ENCODE measurements at places on chromosomes 3 and 15.

DNA sequence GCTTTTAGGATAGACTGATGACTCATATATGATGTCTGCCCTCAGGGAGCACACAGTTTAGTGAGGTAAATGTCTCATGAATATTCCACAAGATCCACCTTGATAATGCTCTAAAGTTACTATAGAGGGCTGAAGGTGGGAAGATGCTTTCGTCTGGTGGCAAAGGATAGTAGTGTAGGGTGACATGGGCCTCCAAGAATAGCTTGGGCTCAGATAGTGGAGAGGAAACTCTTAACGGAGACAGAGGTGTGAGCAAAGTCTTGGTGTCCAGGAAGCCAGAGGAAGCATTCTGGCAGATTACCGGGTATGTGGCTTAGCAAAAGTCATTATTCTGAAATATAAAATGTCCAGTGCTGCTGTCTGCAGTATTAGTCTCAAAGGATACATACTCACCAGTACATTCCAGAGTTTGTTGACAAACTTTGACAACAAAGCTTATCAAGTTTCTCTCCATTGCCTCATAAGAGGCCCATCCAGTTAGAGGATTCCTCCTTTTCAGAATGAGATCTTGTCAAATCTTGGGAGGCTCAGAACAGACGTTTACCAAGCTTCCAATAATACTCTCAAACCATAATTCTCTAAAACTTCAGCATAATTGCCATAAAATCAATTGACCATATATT, 316.7 kb downstream of the LPP start:
- DNase-seq: no peak

DNA sequence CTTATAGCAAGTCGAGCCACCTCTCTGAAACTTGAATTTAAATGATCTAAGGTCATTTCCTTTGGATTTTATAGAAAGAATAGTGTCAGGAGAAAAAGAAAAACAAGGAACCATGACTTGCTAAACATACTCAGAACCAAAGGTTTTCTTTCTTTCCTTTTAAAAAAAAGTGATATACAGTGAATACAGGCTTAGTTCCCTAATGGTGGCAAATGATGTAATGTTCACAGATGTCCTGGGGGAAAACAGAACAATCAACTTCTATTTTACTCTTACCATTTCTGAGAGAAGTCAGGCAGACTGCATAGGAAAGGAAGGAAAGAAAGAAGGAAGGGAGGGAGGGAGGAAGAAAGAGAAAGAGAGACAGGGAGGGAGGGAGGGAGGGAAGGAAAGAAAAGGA, 56.5 kb downstream of the ST6GAL1 start:
- no peak for DNase-seq

DNA sequence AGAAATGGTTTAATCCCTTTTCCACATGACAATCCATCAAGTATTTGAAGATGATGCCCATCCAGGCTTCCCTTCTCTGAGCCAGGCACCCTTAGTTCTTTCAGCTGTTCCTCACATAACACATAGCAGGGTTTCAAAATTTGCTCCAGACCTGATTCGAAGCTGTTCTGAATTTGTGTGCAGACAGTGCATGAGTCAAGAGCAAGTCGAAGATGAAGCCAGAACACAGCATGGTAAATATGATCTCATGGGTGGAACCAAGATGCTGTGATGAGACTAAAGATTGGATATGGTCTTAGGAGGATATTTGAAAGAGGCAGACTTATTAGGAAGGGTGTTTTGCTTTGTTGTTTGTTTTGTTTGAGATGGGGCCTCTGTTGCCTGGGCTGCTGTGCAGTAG, 32.6 kb upstream of the PDE8A start:
- DNase-seq: no peak

GRCh38 chr3:132346841-132347736, 29.9 kb downstream of the ACP3 start:
- DNase-seq: no peak

- no peak for DNase-seq
Measured at GRCh38 chr3:183100376-183100775, 1.1 kb upstream of the MCCC1 start.

DNA sequence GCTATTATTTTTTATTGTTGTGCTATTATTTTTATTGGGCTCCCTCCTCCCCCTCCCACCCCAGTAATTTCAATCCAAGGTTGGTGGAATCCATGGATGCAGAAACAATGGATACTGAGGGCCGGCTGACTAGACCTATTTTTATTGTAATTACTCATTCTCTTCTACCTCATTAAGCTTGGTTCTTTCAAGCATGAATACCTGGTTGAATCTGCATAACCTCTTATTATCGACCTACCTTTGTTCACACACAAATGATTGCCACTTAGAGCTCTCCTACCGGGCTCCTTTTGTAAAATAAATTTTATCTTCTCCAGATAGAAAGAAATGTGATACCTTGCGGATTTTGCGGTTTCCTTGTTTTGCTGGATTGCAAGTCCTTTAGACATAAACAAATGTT, 31.6 kb downstream of the BTD start:
- no peak for DNase-seq

- no peak for DNase-seq
Measured at GRCh38 chr3:104080088-104080626, 1286.6 kb upstream of the ALCAM start.

GRCh38 chr3:110928016-110928662, 143.5 kb upstream of the NECTIN3 start:
- no peak for DNase-seq

GRCh38 chr15:56939257-56939656, 20.8 kb downstream of the TCF12 start:
- DNase-seq: no peak

DNA sequence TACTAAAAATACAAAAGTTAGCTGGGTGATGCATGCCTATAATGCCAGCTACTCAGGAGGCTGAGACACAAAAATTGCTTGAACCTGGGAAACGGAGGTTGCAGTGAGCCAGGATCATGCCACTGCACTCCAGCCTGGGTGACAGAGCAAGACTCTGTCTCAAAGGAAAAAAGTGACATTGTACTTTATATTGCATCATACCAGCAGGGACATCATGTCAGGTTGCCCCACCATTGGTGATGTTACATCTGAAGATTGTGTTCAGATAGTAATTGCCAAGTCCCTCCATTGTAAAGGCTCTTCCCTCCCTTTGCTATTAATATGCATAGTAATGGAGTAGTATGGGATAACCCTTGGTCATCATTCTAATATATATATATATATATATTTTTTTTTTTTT, 44.8 kb downstream of the FOXL2 start:
- DNase-seq: no peak

GRCh38 chr15:99681990-99682389, 51.2 kb downstream of the LYSMD4 start:
- DNase-seq: no peak

- DNase-seq: no peak
Measured at GRCh38 chr3:53040351-53040820, 5.5 kb downstream of the SFMBT1 start.

GRCh38 chr15:69869291-69869690, 228.4 kb downstream of the TLE3 start:
- no peak for DNase-seq

- no peak for DNase-seq
Measured at GRCh38 chr3:114052216-114052615, 4.1 kb downstream of the CCDC191 start.

DNA sequence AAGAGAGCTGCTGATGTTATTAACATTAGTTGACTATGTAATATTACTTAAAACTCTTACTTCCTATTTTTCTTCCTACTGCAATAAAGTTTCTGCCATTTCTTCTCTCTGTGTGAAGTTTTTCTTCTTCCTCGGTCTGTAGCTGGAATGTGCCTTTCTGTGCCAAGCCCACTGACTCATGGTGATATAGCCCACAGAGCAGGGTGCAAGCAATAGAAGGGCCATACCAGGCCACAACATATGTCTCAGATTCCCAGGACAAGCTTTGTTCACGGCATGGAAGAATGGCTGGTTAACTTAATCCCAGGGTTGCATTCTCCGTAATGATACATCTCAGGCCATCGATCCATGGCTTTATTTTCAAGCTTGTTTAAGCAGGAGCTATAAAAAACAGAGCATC, 815.3 kb downstream of the TUSC7 start:
- DNase-seq: no peak

- no peak for DNase-seq
Measured at GRCh38 chr3:11562277-11562881, 81.3 kb downstream of the VGLL4 start.

GRCh38 chr3:49035281-49035680, 6.1 kb upstream of the IMPDH2 start:
- DNase-seq: no peak

Measured in T47D (cell line).